Keratinocyte (primary cell): ENCODE measurements at places on chromosomes 3 and 15.

GRCh38 chr3:177713928-177714900, 516.9 kb upstream of the TBL1XR1 start:
- no peaks in the 10 kb centered on the region for H3K27me3 ChIP-seq
- no peak overlapping the region for H3K4me3 ChIP-seq
- no peak overlapping the region for H3K27ac ChIP-seq
- no peaks in the 10 kb centered on the region for H3K36me3 ChIP-seq
- H3K4me1 ChIP-seq = peaks cover 16% of the 10 kb centered on the region

GRCh38 chr3:183764847-183765731, 60.3 kb downstream of the MAP6D1 start:
- H3K36me3 ChIP-seq = peaks cover 19% of the 10 kb centered on the region
- DNase-seq = no peak
- no peaks in the 10 kb centered on the region for H3K4me1 ChIP-seq

DNA sequence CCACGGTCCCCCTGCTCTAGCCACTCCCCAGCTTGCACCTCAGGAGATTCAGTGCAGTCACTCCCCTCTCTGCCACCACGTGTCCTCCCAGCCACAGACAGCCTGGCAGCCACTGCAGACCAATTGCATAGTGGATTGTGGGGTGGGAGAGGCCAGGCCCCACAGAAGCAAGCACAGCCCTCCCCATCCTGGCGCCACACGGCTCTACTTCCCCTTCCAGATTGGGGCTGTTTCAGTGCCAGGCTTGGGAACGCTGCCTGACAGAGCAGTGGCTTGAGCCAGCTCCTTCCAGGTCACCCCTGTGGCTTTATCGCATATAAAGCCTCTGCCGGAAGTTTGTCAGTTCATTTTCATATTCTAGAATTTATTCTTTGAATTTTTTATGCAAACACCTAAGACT, 90.7 kb downstream of the TMEM266 start:
- H3K36me3 ChIP-seq = no peaks in the 10 kb centered on the region
- no peak for DNase-seq
- H3K4me1 ChIP-seq = peaks cover 24% of the 10 kb centered on the region
- H3K27me3 ChIP-seq = no peaks in the 10 kb centered on the region

DNA sequence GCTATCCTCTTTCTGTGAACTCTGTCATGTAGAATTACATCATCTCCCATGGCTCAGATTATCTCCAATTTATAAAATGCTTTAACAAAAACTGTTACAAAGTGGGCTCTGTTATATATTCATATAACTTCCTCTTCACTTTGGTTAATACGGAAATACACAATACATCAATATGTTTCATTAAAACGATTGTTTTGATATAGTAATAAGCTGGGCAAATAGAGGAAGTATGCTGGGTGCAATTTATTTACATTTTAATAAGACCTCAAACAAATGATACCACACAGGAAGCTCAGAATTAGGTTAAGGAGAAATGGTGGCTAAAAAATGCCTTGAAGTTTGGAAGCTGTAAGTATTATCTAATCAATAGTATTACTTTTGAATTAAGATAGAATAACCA, 331.0 kb downstream of the ZBTB20 start:
- no peak overlapping the region for H3K4me3 ChIP-seq
- DNase-seq = no peak
- H3K36me3 ChIP-seq = no peaks in the 10 kb centered on the region
- no peak overlapping the region for H3K27ac ChIP-seq
- no peaks in the 10 kb centered on the region for H3K27me3 ChIP-seq
